Right ventricle myocardium inferior (tissue), 1 donor: ENCODE measurements at places on chromosomes 12 and 14. TPM values are rescaled to one million over a fixed set of nuclear protein-coding genes. Genes with fewer than 3 reads are reported as not detected.

Gene SIX1
- total RNA-seq = not detected

Gene HOTAIR
- total RNA-seq = not detected

Gene GPR68
- total RNA-seq = 0.16 TPM

DNA sequence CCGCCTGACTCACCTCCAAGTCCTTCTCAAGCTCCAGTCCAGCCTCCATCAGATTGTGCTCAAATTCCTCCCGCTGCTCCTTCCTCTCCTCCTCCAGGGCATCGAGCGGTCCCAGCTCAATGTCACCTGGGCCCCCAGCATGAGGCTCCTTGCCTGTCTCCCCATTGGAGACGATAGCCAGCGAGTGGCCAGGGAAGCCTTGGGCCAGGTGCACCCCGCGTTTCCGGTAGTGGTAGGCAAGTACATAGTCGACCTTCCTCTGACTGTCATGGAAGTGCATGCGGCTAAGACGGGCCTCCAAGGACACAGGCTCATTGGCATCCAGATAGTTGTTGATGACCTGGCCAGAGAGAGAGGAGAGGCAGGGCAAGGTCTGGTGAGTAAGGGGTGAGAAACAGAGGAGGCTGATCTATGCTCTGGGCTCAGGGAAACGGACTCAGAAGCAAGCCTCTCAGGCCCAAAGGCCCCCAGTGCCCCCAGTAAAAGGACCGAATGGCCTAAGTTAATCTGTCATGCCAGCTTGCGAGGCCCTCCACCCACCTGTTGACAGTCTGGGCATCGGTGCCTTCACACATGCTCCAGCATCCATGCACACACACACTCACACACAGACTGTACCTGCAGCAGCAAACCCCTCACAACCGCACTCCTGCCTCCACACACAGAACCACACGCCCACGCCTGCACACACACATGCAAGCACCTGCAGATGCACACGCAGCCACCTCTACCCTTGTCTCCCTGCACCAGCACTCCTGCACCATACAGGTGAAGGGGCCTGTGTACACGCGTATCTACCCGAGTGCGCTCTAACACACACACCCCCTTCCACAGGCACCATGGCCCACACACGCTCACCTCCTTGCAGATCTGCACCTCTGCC is 23.8 kb downstream of the ANO2 start:
- DNase-seq = no peak

GRCh38 chr12:101733166-101733565 is 6.1 kb downstream of the SYCP3 start:
- no peak for DNase-seq

DNA sequence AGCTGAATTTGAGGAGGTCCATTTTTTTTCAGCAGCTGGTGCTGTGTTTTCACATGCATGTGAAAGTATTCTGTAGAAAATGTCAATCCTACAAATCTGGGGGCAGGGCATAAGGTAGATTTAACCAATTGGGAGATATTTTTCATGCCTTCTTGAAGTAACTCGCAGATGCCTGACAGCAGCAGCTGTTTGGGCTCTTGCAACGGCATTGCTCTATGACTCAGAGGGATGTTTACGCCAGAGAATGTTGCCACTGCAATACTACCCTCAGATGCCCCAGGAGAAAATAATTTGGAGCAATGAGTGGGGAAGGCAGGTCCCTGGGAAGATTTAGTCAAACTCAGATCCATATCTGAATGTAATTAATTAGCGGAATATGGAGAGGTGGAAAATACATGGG is 42.5 kb upstream of the MYBPC1 start:
- no peak for DNase-seq

GRCh38 chr12:124874988-124875802 is 11.5 kb upstream of the SCARB1 start:
- no peak for DNase-seq
